ENCODE measurements at places on chromosomes 12 and 14.

- DNase-seq, result no peak
Observed at GRCh38 chr14:105332350-105332874, 17.9 kb downstream of the PACS2 start.

DNA sequence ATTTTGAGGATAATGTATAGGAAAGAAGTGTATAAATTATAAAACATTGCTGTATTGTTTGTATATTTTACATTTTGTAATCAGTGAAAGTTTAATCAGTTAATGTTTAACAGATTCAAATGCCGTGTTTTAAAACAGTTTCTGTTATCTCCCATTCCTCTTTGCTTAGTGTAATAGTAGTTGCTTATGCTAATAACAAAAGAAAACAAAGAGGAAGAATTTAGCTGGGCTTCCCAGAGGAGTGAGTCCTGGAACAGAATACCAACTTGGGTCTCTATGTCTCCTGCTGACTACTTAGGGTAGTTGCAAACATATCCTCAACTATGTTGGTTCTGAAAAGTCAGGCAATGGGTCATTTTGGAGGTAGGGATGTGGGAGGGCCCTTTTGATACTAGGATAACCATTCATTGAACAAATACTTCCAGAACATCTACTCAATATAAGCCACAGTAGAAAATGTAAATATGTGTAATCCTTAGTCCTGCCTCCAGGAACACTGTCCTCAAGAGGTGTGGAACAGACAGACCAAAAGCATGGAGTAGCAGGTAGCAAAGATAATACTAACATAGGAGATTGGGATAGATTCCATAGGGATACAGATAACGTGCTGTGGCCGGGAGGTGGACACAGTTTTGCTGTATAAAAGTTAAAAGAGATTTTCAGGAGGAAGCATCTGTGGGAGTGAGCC lies 36.1 kb upstream of the EVL start:
- no peak for DNase-seq

DNA sequence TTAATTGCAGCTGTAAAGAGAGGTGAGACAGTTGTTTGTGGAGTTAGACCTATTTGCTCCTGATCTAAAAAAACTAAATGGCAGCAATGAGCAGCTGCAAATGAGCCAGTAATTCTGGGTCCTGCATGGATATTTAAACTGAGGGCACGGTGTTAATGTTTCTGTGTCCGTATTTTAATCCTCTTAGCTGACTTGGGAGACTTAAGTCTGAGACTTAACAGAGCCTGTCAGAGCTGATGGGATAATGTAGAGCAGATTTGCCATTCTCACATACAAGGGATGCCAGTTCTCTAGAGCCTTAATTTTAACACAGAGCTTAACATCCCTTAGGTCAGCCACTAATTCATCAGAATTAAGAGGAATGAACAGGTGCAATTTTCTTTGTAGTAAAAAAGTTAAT lies 178.6 kb upstream of the PDE3A start:
- no peak for DNase-seq

- DNase-seq, result no peak
Observed at GRCh38 chr12:86257134-86257533, 943 bp upstream of the MGAT4C start.

- no peak for DNase-seq
Observed at GRCh38 chr12:18456344-18456743, 195.0 kb downstream of the PIK3C2G start.

DNA sequence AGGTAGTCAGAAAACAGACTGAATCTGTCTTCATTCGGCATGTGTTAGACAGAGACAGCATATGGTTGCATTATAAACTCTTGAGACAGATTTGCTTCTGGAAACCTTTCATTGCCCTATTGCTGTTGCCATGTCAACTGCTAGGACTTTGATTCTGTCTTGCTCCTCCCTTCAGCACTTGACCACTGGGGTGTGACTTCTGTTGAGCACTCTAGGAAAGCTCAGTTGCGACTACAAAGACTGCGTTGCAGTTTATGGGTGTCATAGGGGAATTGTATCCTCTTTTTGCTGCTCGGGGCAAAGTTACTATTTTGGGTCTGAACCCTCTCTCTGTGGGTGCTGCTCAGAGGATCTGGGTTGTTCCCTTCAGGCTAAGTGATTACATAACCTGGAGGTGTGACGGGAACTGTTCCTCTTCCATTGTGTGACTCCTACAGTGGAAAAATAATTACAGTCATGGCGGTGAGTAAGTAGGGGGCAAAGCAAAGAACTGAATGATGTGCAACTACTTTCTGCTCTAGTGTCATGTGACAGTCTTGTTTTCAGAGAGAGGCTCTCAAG lies 44.3 kb upstream of the TRIM9 start:
- DNase-seq, result no peak

DNA sequence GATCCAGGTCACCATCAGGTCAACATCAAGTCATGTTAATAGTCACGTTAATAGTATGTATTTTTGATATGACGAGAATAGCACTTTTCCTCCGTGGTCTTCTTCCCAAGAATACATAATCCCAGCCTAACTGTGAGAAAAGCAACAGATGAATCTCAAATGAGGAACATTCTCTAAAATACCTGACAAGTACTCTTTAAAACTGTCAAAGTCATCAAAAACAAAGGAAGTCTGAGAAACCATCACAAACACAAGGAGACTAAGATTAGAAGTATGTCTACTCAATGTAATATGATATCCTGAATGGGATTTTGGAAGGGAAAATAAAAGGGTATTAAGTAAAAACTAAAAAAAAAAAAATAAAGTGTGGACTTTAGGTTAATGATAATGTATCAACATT lies 36.8 kb upstream of the GLIPR1 start:
- no peak for DNase-seq

GRCh38 chr12:109009766-109010165 lies 11.1 kb downstream of the SVOP start:
- DNase-seq, result no peak

- no peak for DNase-seq
Observed at GRCh38 chr12:45289245-45290215, 73.6 kb downstream of the ANO6 start.

All from muscle of arm (tissue), 14 donors.